ENCODE measurements at places on chromosomes 7 and 10.

DNA sequence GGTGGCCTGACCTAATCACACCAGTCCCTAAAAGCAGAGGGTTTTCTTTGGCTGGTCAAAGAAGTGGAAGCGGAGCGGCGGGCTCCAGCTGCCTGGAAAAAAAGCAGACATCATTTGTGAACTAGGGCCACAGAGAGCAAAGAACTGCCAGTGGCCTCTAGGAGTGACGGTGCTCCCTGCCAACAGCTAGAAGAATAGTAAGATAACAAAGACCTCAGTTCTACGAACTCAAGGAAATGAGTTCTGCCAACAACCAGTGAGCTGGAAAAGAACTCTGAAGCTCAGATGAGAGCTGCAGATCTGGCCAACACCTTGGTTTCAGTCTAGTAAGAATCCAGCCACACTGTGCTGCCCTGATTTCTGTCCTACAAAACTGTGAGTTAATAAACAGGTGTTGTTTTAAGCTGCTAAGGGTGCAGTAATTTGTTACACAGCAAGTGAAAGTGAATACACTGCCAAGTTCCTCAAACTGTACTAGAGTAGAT, 178.0 kb downstream of the SRPK2 start:
- DNase-seq: no peak

- DNase-seq: no peak
Observed at GRCh38 chr7:76281006-76281705, 21.3 kb upstream of the HSPB1 start.

DNA sequence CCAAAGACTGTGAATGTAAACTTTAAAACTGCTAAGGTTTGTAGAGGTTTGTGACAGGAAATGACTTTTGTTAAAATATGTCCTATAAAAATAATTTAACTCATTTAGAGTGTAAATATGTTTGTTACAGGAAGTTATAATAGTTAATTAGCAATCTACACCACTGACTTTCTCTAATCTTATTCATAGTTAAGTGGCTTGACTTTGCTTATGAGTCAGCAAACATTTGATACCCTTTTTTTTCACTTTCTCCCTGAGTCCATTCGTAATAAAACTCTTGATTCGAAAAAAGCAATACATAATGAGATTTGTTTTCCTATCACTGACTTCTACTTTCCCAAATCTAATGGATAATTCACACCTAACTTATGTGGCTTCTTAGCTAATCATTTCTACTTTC, 317.7 kb upstream of the SEMA3C start:
- DNase-seq: no peak

GRCh38 chr10:93106631-93107072, 33.0 kb downstream of the CYP26A1 start:
- no peak for DNase-seq

- DNase-seq: no peak
Observed at GRCh38 chr7:50648076-50648475, 82.9 kb upstream of the DDC start.

DNA sequence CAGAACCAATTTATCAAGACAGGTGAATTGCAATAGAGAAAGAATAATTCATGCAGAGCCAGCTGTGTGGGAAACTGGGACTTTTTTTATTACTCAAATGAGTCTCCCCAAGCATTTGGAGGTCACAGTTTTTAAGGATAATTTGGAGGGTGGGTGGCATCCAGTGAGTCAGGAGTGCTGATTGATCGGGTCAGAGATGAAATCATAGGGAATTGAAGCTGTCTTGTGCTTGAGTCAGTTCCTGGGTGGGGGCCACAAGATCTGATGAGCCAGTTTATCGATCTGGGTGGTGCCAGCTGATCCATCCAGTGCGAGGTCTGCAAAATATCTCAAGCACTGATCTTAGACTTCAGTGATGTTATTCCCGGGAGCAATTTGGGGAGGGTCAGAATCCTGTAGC, 9.9 kb upstream of the MYO1G start:
- DNase-seq: no peak

- DNase-seq: no peak
Observed at GRCh38 chr7:151822541-151823181, 54.3 kb downstream of the PRKAG2 start.

DNA sequence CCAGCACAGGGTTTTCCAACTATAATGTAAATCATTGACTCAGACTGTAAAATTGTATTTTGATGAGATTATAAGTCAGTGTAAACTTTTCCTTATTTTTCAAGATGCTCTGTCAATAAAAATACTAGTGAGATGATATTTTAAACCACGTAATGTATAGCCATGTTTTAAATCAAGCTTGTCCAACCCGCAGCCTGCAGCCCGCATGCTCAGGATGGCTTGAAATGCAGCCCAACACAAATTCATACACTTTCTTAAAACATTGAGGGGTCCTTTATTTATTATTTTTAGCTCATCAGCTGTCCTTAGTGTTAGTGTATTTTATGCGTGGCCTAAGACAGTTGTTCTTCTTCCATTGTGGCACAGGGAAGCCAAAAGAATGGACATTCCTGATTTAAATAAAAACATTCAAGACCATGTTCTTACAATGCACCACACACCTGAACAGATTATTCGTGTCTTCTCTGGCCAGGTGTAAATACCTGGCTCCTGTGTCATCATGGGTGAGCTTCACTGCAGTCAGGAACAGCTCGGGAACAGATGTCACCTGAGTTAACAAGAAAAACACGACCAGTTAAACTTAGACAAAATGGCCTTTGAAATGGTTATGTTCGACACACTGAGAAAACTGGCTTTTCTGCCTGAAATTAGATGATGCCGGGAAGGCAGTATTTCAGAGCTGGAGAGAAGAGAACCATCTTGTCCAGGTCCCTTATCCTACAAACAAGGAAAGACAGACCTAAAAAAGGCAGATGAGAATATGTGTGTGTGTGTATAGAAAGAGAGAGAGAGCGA, 5.9 kb downstream of the PITRM1 start:
- no peak for DNase-seq
